M059J (cell line): ENCODE measurements at places on chromosomes 1 and 21. TPM values are rescaled to one million over a fixed set of nuclear protein-coding genes. Genes with fewer than 3 reads are reported as not detected.

DNALI1 gene
- 0.49 and 1.9 TPM in 2 replicates for total RNA-seq

ATP5PO gene
- total RNA-seq = 302 and 597 TPM in 2 replicates

LY9 gene
- not detected in 2 replicates for total RNA-seq

S100A9 gene
- total RNA-seq = 0.22 TPM in 1 of 2 replicates, not detected in the other

CD1E gene
- total RNA-seq = not detected in 2 replicates

DISP1 gene
- 6.0 and 8.1 TPM in 2 replicates for total RNA-seq

TAS1R1 gene
- total RNA-seq = 0.27 TPM in 1 of 2 replicates, not detected in the other

LORICRIN gene
- not detected in 2 replicates for total RNA-seq

TNFRSF4 gene
- not detected in 2 replicates for total RNA-seq

GBP1 gene
- 135 and 181 TPM in 2 replicates for total RNA-seq

MYOM3 gene
- total RNA-seq = 0.02 and 0.32 TPM in 2 replicates

CD1D gene
- total RNA-seq = 0.34 TPM in 1 of 2 replicates, not detected in the other

USF1 gene
- 82.7 and 89.0 TPM in 2 replicates for total RNA-seq

FTCD gene
- total RNA-seq = not detected in 2 replicates

LHX8 gene
- total RNA-seq = 1.5 and 1.6 TPM in 2 replicates

ZNF593OS gene
- total RNA-seq = not detected in 2 replicates

SLC1A7 gene
- 0.25 TPM in 1 of 2 replicates, not detected in the other for total RNA-seq

VWA1 gene
- total RNA-seq = 0.12 and 1.1 TPM in 2 replicates

LRRC53 gene
- total RNA-seq = not detected in 2 replicates

GREM2 gene
- 0.15 TPM in 1 of 2 replicates, not detected in the other for total RNA-seq

BATF3 gene
- 3.3 and 3.7 TPM in 2 replicates for total RNA-seq

OR2L8 gene
- not detected in 2 replicates for total RNA-seq

PTGFRN gene
- total RNA-seq = 61.9 and 144 TPM in 2 replicates

SPOCD1 gene
- total RNA-seq = 33.0 and 52.0 TPM in 2 replicates

TMEM52 gene
- total RNA-seq = not detected in 2 replicates

PADI2 gene
- total RNA-seq = 0.12 and 1.3 TPM in 2 replicates

FASLG gene
- total RNA-seq = not detected in 2 replicates

CRNN gene
- not detected in 2 replicates for total RNA-seq

CIART gene
- total RNA-seq = 11.4 and 22.2 TPM in 2 replicates

IL20 gene
- not detected in 2 replicates for total RNA-seq

CRYAA gene
- total RNA-seq = not detected in 2 replicates

TNFRSF1B gene
- 1.5 and 5.4 TPM in 2 replicates for total RNA-seq

SELL gene
- total RNA-seq = 0.15 TPM in 1 of 2 replicates, not detected in the other

CFHR3 gene
- total RNA-seq = not detected in 2 replicates

CFAP57 gene
- total RNA-seq = 0.67 TPM in 1 of 2 replicates, not detected in the other

S100A7A gene
- not detected in 2 replicates for total RNA-seq

BCAN gene
- not detected in 2 replicates for total RNA-seq

MAP10 gene
- 3.9 and 6.9 TPM in 2 replicates for total RNA-seq

PLA2G2D gene
- total RNA-seq = not detected in 2 replicates

HPCA gene
- total RNA-seq = 0.07 TPM in 1 of 2 replicates, not detected in the other

CASQ2 gene
- not detected in 2 replicates for total RNA-seq

SUSD4 gene
- total RNA-seq = 2.2 and 4.6 TPM in 2 replicates

NKAIN1 gene
- 0.12 and 2.8 TPM in 2 replicates for total RNA-seq

COL9A2 gene
- 2.8 and 11.1 TPM in 2 replicates for total RNA-seq

PAQR6 gene
- total RNA-seq = 0.37 and 1.0 TPM in 2 replicates

PGBD5 gene
- total RNA-seq = 0.76 and 0.98 TPM in 2 replicates

TSPAN1 gene
- 0.47 and 1.7 TPM in 2 replicates for total RNA-seq

SLC6A9 gene
- 2.1 and 5.1 TPM in 2 replicates for total RNA-seq

KRTAP21-1 gene
- total RNA-seq = not detected in 2 replicates

ILDR2 gene
- total RNA-seq = 6.9 and 21.5 TPM in 2 replicates

WNT9A gene
- 0.10 and 0.37 TPM in 2 replicates for total RNA-seq
